ENCODE measurements at places on chromosomes 2 and 18.
A peak's percentile ranks its signal among the peaks of the same experiment; 100 is the strongest.

DNA sequence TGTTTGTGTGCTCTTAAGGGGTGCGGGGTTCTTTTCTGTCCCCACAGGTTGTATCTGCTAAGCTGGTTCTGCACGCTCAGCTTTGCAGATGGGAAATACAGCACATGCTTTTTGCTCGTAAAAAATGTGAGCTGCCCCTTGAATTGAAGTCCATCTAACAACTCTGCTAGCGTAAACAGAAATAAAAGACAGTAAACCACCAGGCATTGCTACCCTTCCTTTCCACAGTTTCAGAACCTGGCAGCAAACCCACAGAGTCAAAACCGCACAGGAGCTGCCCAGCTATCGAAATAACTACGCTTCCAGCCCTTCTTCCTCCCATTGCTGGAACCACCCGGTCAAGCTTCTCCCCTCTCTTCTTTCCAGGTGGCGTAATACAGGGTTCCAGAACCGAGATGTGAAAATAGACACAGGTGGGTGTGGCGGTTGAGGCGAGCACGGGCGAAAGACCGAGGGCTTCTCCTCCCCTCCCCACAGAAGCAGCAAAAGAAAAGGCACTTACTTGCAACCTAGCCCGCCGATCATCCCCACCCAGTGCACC lies 479 bp downstream of the SCN9A start:
- no peaks in the 10 kb centered on the region for H3K4me1 ChIP-seq
- no peaks in the 10 kb centered on the region for H3K27me3 ChIP-seq
- DNase-seq: no peak
- no peaks in the 10 kb centered on the region for H3K36me3 ChIP-seq
- no peak overlapping the region for H3K4me3 ChIP-seq
- H3K27ac ChIP-seq: no peak overlapping the region

- no peaks in the 10 kb centered on the region for H3K36me3 ChIP-seq
- no peaks in the 10 kb centered on the region for H3K27me3 ChIP-seq
- no peaks in the 10 kb centered on the region for H3K4me1 ChIP-seq
- no peak for DNase-seq
Observed at GRCh38 chr2:226330206-226330605, 469.4 kb downstream of the IRS1 start.

DNA sequence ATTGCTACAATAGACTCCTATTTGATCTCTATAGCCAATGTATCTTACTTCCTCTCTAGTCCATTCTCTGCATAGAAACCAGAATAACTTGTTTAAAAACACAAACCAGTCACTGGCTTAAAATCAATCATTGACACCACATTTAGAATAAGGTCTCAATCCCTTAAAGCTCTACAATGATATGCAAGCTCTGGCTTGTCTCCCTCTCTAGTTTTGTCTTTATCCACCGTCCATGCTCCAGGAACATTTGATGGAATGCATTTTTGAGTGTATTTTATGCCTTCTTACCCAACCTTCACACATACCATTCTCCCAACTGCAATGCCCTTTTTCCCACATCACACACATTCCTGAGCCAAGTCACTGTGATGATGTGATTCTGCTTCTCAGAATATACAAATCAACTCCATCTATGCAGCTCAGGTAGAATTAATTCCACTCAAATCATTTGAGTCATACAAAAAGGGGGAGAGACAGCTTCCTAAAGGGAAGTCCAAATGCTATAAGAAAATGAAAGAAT lies 1107.2 kb downstream of the DPP10 start:
- no peak overlapping the region for H3K4me3 ChIP-seq
- DNase-seq: no peak
- H3K4me1 ChIP-seq: no peaks in the 10 kb centered on the region

DNA sequence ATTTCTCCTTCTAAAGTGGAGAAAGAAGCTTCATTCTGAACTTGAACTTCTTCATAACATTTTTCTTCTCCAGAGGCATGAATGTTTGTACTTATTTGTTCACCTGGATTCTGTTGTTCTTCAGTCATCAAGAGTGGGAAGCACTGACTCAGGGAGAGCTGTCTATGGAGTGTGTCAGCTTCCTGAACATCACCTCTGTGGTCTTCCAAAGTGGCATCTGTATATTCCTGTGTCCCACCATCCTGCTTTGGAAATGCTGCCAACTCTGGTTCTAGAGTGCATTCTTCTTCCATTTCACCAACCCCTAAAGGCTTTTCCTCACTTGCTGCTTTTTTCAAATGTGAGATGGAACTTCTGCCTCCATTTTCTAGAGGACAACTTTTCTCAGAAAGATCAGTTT lies 59.5 kb downstream of the TTN start:
- H3K36me3 ChIP-seq: no peaks in the 10 kb centered on the region
- no peak overlapping the region for H3K4me3 ChIP-seq
- H3K27me3 ChIP-seq: peaks cover 5% of the 10 kb centered on the region
- no peak for DNase-seq

DNA sequence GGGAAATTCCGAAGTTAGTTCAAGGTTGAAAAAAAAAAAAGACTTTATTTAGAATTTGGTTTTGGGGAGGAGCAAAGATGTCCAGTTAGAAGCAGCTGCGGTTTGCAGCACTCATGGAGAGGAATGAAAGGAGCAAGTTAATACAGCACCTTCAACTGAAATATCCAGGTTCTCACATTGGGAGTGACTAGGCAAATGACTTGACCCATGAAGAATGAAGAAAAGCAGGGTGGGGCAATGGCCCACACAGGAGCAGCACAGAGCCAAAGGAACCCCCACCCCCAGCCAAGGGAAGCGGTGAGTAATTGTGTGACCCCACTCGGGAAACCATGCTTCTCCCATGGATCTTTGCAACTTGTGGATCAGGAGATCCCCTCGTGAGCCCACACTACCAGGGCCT lies 32.8 kb downstream of the ZNF892 start:
- no peak overlapping the region for H3K4me3 ChIP-seq
- no peaks in the 10 kb centered on the region for H3K4me1 ChIP-seq
- no peaks in the 10 kb centered on the region for H3K36me3 ChIP-seq
- no peaks in the 10 kb centered on the region for H3K27me3 ChIP-seq
- no peak overlapping the region for H3K27ac ChIP-seq

- no peaks in the 10 kb centered on the region for H3K36me3 ChIP-seq
- DNase-seq: no peak
- H3K4me3 ChIP-seq: no peak overlapping the region
- no peak overlapping the region for H3K27ac ChIP-seq
Observed at GRCh38 chr2:196468394-196468793, 171.1 kb upstream of the CCDC150 start.

DNA sequence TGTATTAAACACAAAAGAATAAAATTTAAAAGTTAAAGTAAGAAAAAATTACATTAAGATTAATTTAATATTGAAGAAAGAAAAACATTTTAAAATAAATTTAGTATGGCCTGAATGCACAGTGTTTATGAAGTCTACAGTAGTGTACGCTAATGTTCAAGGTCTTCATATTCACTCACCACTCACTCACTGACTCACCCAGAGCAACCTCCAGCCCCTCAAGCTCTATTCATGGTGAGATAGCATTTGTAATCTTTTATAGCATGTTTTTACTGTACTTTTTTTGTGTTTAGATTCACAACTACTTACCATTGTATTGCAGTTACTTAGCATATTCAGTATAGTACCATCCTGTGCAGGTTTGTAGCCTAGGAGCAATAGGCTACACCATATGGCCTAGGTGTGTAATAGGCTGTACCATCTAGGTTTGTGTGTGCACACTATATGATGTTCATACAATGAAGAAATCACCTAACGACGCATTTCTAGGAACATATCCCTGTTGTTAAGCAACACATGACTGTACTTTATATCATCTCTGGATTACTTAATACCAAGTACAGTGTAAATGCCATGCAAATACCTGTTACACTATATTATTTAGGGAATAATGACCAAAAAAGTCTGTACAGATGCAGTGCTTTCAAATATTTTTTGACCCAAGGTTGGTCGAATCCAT lies 144.0 kb upstream of the IL1R2 start:
- peaks cover 1% of the 10 kb centered on the region for H3K4me1 ChIP-seq
- no peaks in the 10 kb centered on the region for H3K27me3 ChIP-seq
- no peak overlapping the region for H3K4me3 ChIP-seq
- no peak overlapping the region for H3K27ac ChIP-seq

- no peaks in the 10 kb centered on the region for H3K27me3 ChIP-seq
- H3K4me1 ChIP-seq: no peaks in the 10 kb centered on the region
- H3K36me3 ChIP-seq: peaks cover 79% of the 10 kb centered on the region
- no peak for DNase-seq
- H3K27ac ChIP-seq: no peak overlapping the region
- no peak overlapping the region for H3K4me3 ChIP-seq
Observed at GRCh38 chr18:32114293-32114942, 22.7 kb downstream of the RNF138 start.

DNA sequence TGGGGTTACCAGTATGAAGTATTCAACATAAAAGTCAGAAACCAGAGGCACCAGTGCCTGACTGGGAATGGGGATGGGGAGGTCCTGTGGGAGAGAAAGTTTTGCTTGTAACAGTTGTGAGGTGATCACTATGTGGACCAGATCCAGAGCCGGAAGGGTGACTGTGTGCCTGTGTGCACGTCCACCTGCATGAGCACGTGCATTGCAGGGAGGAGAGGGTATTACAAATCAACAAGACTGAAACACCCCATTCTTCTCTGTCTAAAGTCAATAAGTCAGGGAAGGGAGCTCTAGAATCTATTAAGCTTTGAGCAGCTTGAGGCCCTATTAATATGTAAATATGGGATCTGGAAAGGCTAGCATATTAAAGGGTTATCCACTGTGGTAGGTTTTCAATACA lies 241.0 kb upstream of the ACVR2A start:
- H3K27me3 ChIP-seq: no peaks in the 10 kb centered on the region
- no peaks in the 10 kb centered on the region for H3K36me3 ChIP-seq
- no peak overlapping the region for H3K4me3 ChIP-seq
- H3K4me1 ChIP-seq: no peaks in the 10 kb centered on the region
- DNase-seq: no peak

DNA sequence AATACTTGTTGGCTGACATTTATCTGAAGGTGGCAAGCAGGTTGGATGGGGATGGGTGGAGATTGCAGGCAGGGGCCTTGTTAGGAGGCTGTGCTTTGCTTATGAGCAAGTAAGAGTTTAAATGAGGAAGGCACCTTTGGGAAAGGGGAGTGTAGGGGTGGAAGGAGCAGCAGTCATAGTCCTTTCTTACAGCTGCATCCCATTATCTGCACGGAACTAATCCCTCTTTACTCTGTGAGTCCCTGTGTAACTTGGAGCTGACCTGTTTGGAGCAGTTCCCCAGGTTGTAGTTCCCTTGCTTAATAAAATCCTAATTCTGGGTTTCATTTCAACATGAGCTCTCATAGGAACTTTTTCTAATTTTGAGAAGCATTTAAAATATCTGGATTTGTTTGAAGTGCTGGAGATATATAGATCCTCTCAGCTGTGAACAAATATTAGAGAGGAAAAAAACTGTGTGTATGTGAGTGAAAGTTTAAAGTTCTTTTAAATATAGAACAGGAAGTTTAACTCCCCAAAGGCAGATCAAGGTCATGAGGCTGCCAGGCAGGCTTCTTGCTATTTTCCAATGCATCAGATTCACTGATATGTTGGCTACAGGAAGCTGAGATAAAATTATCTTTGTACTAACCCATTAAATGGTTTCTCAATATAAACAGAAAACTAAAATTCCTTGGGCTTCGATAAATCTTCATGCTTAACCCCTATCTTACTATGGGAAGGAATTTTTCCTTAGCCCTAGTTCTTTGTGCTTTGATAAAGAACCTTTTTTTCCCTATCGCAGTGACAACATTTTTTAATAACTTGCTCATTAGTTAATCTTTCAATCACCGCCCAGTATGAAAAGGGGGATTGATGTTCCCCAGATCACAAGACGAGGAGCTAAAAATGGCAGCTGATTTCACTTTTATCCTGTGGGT lies 104.6 kb upstream of the EML6 start:
- peaks cover 13% of the 10 kb centered on the region for H3K4me1 ChIP-seq
- H3K27me3 ChIP-seq: no peaks in the 10 kb centered on the region
- no peak for DNase-seq
- peaks cover 76% of the 10 kb centered on the region for H3K36me3 ChIP-seq
- H3K27ac ChIP-seq: peak overlapping the region; percentile 24

- H3K4me3 ChIP-seq: no peak overlapping the region
- no peaks in the 10 kb centered on the region for H3K27me3 ChIP-seq
- no peaks in the 10 kb centered on the region for H3K36me3 ChIP-seq
- H3K27ac ChIP-seq: no peak overlapping the region
- no peak for DNase-seq
Observed at GRCh38 chr2:167489325-167489724, 601.0 kb downstream of the XIRP2 start.

- no peaks in the 10 kb centered on the region for H3K36me3 ChIP-seq
- no peak for DNase-seq
- no peaks in the 10 kb centered on the region for H3K27me3 ChIP-seq
- H3K4me3 ChIP-seq: no peak overlapping the region
Observed at GRCh38 chr2:7788736-7789135, 871.5 kb downstream of the RNF144A start.

DNA sequence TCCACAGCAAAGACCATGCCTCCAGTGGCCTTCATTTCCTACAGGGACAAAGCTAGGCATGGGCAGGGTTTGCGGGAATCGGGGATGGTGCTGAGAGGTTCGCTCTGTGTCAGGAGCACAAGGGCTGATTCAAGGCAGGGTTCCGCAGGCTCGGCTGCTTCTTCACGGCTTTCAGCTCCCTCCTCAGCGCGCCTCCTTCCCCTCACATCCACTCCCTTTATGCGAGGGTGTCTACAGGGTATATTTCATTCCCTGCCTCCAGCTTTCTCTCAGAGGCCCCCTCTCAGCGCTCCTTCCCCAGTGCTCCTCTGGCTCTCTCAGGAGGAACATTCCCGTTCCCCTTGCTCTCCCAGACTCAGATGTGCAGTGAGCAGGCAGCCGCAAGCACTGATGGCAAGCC lies 78.7 kb upstream of the ASB18 start:
- no peak overlapping the region for H3K27ac ChIP-seq
- no peaks in the 10 kb centered on the region for H3K36me3 ChIP-seq
- DNase-seq: no peak
- peaks cover 9% of the 10 kb centered on the region for H3K27me3 ChIP-seq

- no peaks in the 10 kb centered on the region for H3K36me3 ChIP-seq
- DNase-seq: no peak
- H3K27me3 ChIP-seq: no peaks in the 10 kb centered on the region
- H3K4me3 ChIP-seq: no peak overlapping the region
Observed at GRCh38 chr18:40987581-40987980, 967.5 kb upstream of the PIK3C3 start.

- no peak overlapping the region for H3K27ac ChIP-seq
- DNase-seq: no peak
- no peaks in the 10 kb centered on the region for H3K27me3 ChIP-seq
- no peak overlapping the region for H3K4me3 ChIP-seq
- no peaks in the 10 kb centered on the region for H3K4me1 ChIP-seq
- H3K36me3 ChIP-seq: no peaks in the 10 kb centered on the region
Observed at GRCh38 chr2:241003369-241003768, 5.0 kb downstream of the SNED1 start.

DNA sequence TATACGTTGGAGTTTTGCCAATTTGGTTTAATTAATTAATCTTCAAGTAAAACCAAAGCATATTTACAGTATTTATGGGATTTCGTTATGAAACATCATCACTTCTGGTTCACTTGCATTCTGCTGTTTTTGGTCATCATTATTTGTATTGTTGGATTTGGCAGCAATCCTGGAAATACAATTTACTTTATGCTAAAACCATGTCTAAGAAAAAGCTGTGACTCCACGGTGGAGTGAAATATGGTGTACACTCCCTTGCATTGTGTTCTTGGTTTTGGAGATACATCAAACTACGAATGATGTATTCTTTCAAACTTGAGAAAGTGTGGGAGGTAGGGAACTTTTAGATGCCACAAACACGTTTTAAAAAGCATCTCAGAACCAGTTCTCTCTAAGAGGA lies 106.4 kb downstream of the CTAGE1 start:
- H3K36me3 ChIP-seq: no peaks in the 10 kb centered on the region
- no peak overlapping the region for H3K27ac ChIP-seq
- peaks cover 6% of the 10 kb centered on the region for H3K27me3 ChIP-seq
- no peaks in the 10 kb centered on the region for H3K4me1 ChIP-seq
- no peak overlapping the region for H3K4me3 ChIP-seq
- DNase-seq: no peak

All from DND-41 (cell line).